Lower leg skin (tissue), 4 donors: ENCODE measurements at places on chromosomes 5 and 9.

DNA sequence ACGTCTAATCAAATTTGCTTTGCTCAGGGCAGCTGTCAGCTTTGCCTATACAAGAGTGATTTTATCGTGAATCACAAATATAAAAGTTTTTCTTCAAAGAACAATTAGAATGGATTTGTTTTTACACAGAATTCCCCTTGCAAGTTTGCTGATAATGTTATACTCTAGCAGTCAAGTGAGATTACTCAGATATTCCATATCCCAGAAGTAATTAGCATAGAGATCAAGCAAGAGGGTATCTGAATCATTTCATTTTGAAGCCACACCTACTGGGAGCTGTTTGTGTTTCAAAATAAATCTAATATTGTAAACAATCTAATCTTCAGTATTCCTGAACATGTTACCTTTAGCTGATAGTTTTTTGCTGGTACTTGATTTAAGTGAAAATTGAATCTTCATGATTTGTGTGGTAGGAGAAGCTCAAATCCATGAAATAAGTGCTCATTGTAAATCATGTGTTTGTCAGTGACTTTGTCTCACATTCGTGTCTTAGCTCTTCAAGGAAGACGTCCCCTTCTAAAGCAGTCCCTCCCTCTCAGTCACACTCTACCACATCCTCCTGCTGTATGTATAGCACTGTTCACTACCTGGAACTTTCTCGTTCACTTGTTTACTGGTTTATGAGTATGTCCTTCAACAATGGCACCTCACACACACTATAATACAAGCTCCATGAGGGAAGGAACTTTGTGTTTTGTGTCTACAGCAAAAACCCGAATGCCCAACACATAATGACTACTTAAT, 3.3 kb upstream of the TTC39B start:
- DNase-seq = no peak

DNA sequence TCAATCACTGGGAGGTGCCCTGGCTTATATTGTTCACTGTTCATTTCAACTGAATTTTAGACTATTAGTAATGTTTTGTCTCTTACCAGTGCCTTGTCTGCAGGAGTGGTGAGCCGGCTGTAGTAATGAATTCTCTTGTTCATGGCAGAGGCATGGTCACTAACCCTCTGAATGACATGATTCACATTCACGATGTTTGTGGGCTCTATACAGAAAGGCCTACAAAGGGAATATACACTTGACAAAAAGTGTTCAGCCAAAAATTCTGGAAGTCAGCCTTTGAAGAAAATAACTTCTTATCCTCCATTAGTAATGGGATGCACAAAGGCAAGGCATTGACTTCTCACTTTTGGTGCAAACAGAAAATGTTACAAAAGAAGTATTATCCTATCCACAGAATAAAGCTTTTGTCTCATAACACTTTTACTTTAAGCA, 39.6 kb downstream of the SLC38A9 start:
- no peak for DNase-seq

- no peak for DNase-seq
Measured at GRCh38 chr9:95103871-95104580, 213.5 kb downstream of the FANCC start.

- DNase-seq = no peak
Measured at GRCh38 chr5:2710910-2711309, 40.6 kb downstream of the IRX2 start.

DNA sequence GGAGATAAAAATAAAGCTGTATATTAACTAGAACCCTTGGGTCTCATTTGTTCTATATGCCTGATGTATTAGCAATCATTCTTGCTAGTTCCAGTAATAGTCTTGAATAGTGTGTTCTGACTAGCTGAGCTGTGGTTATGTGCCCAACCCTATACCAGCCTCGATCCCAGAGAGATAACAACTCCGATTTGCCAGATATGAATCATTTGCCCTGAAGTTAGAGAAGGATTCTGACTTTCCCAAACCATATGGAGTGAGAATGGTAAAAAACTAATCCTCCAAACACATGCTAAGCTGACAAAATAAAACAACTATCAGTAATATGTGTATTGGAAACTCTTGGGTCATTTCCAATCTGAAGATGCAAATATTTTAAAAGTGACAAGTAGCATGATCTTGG, 64.8 kb downstream of the ALDH1A1 start:
- DNase-seq = no peak

DNA sequence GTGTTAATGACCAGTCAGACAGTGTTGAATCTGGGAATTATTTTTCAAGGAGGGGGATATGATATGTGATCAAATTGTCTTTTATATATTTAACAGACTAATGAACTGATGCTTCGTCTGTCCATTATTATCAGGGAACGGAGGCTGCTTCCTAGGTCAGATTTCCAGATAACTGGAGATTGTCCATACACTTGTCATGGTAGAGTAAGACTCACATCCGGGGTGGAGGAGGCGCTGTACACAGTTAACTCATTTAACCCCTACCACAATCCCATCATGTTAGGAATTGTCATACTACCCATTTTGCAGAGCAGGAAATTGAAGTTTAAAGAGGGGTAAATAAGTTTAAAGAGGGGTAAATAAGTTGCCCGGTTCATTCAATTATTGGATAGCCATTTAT, 55.9 kb downstream of the ARHGAP26 start:
- no peak for DNase-seq
